ENCODE measurements at places on chromosomes 12 and 14.

GRCh38 chr14:29645117-29645516 is 282.5 kb downstream of the PRKD1 start:
- no peak for DNase-seq

DNA sequence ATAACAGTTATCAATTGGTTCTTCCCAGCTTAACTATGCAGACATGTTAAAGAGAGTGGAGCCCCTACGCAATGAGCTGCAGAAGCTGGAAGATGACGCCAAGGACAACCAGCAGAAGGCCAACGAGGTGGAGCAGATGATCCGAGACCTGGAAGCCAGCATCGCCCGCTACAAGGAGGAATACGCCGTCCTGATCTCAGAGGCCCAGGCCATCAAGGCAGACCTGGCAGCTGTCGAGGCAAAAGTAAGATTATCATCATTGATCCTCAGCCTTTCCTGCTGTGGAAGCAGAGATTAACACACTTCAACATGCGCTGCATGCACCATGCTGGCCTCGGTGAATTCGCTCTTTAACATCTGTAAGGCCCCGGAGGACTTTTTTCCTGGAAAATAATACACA is 53.6 kb downstream of the HSP90AA1 start:
- DNase-seq = no peak

- DNase-seq = no peak
Measured at GRCh38 chr14:47606566-47606965, 68.8 kb downstream of the MDGA2 start.

DNA sequence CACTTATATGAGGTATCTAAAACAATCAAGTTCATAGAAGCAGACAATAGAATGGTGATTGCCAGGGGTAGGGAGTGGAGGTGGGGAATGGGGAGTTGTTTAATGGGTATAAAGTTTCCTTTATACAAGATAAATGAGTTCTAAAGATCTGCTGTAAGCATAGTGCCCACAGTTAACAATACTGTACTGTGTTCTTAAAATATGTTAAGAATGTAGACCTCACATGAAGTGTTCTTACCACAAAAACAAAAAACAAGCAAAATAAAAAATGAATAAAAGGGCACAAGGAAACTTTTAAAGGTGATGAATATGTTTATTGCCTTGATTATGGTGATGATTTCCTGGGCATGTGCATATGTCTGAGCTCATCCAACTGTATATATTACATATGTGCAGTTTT is 211.8 kb downstream of the MSRB3 start:
- DNase-seq = no peak

- DNase-seq = no peak
Measured at GRCh38 chr14:49895480-49895879, 2.6 kb downstream of the ARF6 start.

GRCh38 chr14:26163761-26164160 is 434.1 kb downstream of the NOVA1 start:
- peak; percentile 17 for DNase-seq

DNA sequence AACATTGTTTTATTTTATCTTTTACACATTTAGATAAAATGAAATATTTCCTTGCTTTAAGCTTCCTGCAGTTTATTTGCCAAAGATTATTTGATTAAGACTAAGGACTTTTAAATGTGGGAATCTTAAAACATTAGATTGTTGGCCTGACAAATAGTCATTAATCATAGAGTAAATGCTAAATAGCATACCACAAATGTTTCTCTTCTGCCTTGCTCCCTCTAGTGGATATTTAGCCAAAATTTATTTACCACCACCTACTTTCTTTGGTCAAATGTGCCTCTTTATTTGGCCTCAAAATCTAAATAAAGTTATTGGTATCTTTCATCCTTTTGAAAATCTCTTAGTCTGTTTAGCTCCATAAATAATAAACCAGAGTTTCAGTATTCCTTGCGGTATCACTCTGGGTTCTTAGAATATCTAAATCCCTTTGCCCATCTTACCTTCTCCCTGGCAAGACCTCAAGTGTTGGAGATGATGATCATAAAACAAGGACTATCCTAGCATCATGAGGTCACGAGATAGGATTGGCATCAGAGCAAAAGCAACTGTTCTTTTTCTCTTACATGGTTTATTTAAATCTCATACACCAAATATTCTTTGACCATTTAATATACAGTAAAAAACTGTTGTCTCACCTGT is 150.6 kb upstream of the AEBP2 start:
- peak; percentile 31 for DNase-seq

GRCh38 chr12:49535921-49536525 is 2.8 kb upstream of the KCNH3 start:
- no peak for DNase-seq

- peak; percentile 35 for DNase-seq
Measured at GRCh38 chr12:112524676-112525425, 106.1 kb downstream of the PTPN11 start.

DNA sequence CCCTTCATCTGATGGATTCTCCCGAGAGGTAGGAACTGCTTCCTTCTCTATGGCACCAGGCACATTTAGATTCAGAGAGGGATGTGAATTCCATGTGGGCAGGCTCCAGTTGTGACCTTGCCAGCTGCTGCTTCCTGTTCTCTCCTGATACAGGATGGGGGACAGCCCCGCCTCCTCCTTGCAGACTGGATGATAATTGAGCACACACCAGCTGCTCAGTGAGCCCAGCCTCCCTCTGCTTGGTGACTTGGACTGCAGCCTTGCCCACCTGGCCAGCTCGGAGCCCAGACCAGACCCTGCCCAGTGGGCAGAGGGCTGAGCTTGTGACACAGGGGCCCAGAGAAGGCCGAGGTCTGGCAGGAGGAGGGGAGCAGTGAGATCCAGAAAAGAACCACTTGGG is 90.2 kb downstream of the CALM1 start:
- DNase-seq = no peak

DNA sequence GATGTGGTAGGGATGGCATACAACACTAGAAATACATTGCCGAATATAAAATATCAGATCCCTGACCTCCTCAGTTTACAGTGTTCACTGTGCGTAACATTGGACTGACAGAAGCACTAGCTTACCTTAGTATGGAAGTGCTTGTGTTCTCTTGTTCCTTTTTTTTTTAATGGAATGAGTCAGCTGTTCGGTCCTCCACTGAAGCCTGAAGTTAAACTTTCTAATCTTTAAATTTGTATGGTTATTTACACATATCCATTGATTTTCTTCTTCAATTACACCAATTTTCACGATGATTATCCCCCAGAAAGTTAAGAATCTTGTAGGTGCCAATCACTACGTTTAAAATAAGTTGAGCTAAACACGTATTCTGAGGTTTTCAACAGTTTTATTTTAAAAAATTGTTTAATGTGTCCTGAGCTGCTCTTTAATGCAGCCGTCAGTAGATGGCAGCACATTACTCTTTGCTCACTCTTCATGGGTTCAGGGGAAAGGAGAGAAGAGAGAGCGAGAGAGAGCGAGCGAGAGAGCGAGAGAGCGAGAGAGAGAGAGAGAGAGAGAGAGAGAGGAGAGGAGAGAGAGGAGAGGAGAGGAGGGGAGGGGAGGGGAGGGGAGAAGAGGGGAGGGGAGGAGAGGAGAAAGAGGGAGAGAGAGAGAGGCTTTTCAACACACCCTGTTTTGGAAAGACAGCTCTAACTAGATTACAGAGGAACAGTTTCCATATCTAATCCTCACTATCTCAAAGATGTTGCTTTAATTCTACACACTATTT is 134.7 kb upstream of the SCAF11 start:
- DNase-seq = peak; percentile 60

- no peak for DNase-seq
Measured at GRCh38 chr14:77475432-77476115, 17.7 kb downstream of the AHSA1 start.

- DNase-seq = no peak
Measured at GRCh38 chr14:99755629-99756603, 37.3 kb upstream of the EML1 start.

GRCh38 chr12:95516757-95517156 is 34.5 kb downstream of the USP44 start:
- DNase-seq = no peak

DNA sequence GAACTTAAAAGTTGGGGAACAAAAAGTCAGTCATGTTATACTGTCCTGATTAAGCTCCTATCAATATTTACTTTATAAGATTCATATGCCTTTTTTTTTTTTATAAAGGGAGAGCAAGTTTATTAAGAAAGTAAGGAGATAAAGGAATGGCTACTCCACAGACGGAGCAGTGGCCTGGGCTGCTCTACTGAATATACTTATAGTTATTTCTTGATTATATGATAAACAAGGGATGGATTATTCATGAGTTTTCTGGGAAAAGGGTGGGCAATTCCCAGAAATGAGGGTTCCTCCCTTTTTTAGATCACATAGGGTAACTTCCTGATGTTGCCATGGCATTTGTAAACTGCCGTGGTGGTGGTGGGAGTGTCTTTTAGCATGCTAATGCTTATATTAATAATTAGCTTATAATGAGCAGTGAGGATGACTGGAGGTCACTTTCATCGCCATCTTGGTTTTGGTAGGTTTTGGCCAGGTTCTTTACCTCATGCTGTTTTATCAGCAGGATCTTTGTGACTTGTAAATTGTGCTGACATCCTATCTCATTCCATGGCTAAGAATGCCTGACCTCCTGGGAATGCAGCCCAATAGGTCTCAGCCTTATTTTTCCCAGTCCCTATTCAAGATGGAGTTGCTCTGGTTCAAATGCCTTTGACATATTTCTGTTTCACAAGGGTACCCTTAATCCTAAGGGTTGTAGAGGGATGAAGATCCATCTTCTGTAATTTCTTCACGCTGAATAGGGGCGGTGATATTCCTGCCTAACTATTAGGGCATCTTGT is 73.9 kb downstream of the OTOGL start:
- DNase-seq = no peak

DNA sequence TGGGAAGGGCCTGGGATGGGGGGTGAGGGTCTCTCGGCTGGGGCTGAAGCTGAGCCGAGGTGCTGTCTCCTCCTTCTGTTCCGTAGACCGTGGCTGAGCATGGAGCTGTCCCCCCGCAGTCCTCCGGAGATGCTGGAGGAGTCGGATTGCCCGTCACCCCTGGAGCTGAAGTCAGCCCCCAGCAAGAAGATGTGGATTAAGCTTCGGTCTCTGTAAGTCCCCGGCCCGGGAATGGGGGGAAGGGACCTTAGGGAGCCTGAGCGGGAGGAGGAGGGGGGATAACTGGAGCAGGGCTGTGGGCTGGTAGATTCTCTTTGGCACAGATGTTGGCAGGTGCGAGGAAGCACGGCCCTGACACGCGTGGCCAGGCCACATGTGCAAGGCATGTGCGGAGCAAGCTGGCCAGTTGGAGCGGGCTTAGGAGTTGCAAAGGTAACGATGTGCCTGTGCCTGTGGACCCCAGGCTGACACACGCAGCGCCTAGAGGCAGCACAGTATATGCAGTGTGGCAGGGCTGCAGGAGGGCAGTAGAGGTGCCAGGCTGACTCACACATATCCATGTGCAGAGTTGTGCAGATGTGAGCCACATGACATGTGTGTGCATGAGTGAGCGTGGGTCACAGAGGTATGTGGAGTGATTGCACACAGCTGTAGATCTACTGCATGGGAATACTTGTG is 512 bp downstream of the PDE1B start:
- DNase-seq = no peak
